ENCODE measurements at places on chromosomes 5 and 9.

DNA sequence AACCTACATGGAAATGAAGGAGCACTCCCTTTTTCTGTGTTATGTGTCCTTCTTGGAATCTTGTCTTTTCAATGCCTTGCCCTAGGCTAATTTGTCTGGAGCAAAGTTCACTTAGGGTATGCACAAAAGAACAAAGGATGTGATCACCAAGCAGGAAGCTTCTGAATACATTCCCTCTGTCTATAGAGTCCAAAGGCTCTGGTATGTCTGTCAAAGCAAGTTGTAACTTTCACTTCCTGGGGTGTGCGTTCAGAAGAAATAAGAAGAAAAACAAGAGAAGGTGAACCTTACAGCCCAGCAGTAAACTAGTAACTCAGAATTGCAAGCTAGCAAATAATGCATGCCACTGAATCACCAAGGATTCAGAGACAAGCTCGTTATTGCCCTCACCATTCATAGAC lies 31.7 kb upstream of the CDH6 start:
- H3K4me3 ChIP-seq: no peak overlapping the region
- no peak overlapping the region for H3K27ac ChIP-seq
- H3K36me3 ChIP-seq: no peaks in the 10 kb centered on the region
- peaks cover 12% of the 10 kb centered on the region for H3K4me1 ChIP-seq
- DNase-seq: no peak

- no peak overlapping the region for H3K27ac ChIP-seq
- no peak for DNase-seq
- no peaks in the 10 kb centered on the region for H3K27me3 ChIP-seq
These were observed 282.9 kb downstream of the NR3C1 start for GRCh38 chr5:143120460-143121134.

DNA sequence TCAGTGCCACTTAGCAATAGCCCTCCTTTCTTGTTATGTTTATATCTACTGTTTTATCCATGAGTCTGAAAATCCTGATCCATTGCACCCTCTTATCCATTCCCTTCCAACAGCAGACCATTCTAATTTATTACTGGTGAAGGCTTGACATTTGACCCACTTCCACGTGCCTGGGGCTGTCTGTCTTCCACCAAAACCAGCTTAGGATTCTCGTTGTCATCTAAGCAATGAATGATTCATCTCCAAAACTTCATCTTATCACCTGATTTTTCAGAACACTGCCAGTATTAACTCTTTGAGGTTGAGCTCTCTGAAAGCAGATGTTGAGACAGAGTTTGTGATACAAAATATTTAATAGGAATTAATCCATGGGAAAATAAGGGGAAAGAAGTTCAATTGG lies 277.8 kb upstream of the FBXL7 start:
- peaks cover 2% of the 10 kb centered on the region for H3K4me1 ChIP-seq
- DNase-seq: no peak
- peaks cover under 1% of the 10 kb centered on the region for H3K27me3 ChIP-seq

DNA sequence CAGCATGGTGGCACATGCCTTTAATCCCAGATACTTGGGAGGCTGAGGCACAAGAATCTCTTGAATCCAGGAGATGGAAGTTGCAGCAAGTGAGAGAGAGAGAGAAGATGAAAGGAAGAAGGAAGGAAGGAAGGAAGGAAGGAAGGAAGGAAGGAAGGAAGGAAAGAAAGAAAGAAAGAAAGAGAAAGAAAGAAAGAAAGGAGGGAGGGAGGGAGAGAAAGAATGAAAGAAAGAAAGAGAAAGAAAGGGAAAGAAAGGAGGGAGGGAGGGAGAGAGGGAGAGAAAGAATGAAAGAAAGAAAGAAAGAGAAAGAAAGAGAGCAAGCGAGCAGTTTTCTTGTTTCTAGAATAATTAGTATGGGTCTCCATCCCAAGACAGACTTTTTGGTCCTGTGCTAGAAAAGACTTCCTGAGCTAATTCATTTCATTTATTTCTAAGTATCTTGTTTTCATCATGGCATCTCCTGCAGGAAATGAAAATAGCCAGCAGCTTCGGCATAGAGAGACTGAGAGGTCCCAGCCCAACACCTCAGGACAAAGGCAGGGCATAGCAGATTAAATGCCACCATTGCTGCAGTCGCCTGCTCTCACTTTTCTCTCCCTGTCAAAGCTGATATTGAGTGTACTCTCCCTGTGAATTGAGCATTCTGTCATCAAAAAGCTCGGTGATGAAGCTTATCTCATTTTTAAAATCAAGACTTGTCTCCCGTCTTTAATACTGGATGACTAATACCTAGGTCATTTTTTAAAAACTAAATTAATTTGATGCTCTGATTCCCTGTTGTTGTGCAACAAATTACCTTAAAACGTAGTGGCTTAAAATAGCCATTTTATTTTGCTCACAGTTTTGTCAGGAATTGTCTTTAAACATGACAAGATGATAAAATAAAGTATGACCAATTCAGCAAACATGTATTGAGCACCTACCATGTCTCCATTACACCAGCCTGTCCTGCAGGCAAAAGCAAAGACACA lies 91.8 kb upstream of the ADRA1B start:
- DNase-seq: no peak
- H3K4me3 ChIP-seq: no peak overlapping the region
- no peaks in the 10 kb centered on the region for H3K27me3 ChIP-seq
- H3K4me1 ChIP-seq: no peaks in the 10 kb centered on the region
- no peak overlapping the region for H3K27ac ChIP-seq

DNA sequence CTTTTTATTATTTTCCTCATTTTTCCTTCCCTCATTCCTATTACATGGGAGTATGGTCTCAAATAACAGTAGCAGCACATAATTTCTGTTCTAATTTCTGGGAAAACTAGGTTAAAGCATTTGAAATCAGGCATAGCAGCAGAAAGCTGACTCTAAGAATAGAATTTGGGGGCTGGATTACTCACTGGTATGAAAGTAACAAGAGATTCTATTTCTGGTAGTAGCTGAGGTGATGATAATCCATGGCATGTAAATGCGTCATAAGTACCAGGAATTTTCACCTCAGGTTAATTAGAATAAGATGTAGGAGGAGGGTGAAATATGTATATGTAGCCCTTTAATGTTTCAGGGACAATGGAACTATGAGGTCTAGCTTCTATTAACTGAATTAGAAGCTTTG lies 662.0 kb downstream of the PTPRD start:
- peak overlapping the region; percentile 2 for H3K27ac ChIP-seq
- no peaks in the 10 kb centered on the region for H3K36me3 ChIP-seq
- no peak for DNase-seq
- peaks cover 17% of the 10 kb centered on the region for H3K4me1 ChIP-seq
- no peaks in the 10 kb centered on the region for H3K27me3 ChIP-seq
